ENCODE measurements at places on chromosomes 13 and 19.
A peak's percentile ranks its signal among the peaks of the same experiment; 100 is the strongest.

- no peak for DNase-seq
These were observed 158.4 kb upstream of the CSNK1A1L start for GRCh38 chr13:37263871-37264270.

DNA sequence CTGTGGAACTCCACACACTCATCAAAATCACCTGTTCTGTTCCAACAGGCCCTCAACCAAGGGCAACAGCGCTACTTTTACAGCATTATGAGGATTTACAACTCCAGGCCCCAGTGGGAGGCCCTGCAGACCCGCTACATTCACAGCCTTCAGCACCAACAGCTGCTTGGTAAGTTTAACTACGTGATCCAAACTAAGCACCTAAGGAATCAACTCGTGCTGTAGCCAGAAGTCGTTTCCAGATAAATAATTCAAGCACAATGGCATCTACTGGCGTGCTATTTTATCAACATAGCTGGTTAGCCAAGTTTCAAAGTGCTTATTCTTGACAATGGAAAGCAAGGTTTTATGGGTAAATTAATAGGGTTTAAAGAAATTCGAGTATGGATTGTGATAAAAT lies 5.3 kb downstream of the FAM216B start:
- no peak for DNase-seq

- no peak for DNase-seq
These were observed 1.6 kb downstream of the P2RY11 start for GRCh38 chr19:10112895-10113591.

GRCh38 chr19:30498707-30499106 lies 126.5 kb downstream of the ZNF536 start:
- DNase-seq = peak; percentile 72

DNA sequence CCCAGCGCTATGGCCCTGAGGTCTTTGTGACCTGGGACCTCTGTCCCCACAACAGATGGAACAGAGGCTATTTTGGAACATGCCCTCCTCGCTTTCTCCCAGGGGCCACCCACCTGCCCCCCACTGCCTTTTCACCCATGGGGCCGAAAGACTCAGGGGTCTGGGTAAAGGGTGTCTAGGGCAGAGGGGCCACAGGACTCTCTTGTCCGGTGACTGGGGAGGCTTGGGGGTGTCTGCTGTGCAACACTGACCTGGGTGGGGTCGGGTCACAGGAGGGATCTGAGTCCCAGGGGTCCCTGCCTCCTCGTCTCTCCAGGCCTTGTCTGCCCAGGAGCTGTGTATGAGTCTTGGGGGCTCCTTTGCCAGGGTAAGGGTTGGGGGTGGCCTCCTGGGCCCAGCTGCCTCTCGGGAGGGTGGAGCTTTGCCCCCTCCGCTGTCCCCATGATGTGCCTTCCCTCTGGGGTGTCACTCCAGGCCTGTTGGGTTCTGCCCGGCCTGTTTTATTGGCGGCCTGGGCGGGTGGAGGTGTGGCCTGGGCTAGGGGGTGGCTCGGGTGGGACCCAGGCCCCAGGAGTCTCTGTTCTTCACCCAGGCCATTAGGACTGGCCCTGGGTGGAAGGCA lies 2.1 kb downstream of the ARID3A start:
- DNase-seq = no peak

DNA sequence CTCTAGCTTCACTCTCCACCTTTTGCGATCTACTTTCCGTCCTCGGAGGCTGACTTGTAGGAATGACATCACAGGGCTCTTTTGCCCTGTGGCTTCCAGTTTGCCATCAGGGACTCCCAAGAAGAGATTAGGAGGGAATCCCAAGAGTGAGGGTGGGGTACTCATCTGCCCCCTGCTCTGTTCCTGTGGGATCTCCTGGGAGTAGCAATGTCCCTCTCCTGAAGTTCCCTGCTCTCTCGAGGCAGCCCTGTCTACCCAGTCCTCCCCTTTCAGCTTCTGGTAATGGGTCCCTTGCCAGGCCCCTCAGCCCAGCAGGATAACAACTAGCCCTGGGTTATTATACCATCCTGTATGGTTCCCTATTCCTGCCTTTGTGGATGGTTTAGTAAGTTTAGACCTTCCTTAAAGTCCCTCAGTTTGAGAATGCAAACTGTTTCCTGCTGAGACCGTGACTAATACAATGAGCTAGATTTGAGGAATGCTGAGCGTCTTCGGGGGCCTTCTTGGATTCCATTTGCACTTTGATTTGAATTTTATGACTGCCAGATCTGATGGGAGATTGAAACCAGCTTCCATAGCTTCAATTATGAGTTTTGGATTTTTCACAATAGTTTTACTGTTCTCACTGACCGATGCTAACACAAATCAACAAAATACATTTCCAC lies 73.7 kb upstream of the IPO5 start:
- DNase-seq = no peak
